Activated CD8-positive, alpha-beta memory T cell treated with anti-CD3 and anti-CD28 coated beads, Interleukin-2, amount 50 U/mL, for 4 hours (primary cell): ENCODE measurements at places on chromosomes 6 and 20.

- no peak for DNase-seq
Measured at GRCh38 chr20:54254596-54254995, 46.7 kb downstream of the PFDN4 start.

DNA sequence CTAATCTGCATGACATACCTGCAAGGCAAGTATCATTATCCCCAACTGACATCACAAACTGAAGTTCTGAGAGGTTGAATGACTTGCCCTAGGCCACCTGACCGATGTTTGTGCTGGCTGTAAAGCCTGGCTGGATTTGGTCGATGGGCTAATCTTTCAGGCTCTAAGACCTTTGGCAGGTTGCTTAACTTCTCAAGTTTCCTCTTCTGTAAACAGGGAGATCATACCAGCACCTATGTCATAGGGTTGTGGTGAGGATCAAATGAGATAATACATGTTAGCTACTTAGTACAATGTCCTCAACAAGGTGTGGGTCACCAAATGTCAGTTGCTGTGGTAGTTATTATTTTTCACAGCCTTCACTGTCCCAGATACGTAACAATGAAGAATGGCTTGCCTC lies 14.2 kb downstream of the ANKRD66 start:
- DNase-seq = no peak

DNA sequence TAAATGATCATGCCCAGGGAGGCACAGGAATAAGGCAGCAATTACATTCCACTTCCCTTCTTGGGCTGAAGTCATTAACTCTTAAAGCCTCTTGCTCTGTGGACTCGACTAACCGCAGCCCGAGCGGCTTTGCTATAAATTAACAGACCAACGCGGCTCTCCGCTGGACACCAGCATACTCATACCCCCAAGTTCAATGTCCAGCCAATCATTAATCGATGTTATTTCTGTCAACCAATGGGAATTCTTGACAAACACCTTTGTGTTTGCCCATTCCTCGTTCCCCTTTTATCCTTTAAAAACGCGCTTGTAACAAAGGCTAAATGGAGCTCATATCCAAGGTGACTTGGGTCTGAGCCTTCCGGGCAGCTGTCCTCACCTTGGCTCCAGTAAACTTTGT lies 183.1 kb upstream of the RALGAPA2 start:
- DNase-seq = no peak

DNA sequence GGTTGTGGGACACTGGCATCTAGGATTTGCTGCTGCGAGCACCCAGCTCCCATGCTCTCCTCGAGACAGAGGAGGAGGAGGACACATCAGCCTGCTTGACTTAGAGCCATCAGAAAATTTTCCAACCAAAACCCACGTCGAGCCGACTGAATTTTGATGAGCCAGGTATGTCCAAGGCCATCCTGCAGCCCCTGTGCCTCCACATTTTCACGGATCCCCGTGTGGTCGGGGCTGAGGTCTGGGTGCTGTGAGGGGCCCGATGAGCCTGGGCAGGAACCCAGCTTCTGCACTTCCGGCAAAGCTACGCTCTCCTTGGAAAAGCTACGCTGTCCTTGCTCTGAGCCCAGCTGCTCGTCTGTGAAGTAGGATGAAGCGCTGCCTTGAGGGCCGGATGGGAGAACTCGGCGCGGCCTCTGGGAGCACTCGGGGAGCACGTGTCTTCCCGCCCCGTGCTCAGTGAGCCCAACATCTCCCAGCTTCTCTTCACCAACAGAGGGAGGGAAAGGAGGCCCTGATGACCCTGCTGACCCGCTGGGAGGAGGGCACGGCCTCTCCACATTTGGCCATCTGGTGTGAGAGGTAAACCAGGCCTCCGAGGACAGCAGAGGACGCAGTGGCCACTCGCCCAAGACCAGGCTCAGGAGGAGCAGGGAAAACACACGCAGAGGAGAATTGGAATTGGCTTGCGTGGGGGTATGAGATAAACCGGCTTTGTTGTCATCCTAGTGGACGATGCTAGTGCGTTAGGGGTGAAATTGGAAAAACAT lies 33.9 kb downstream of the PSMG4 start:
- no peak for DNase-seq
